ENCODE measurements at places on chromosomes 4 and X. TPM values are rescaled to one million over a fixed set of nuclear protein-coding genes. Genes with fewer than 3 reads are reported as not detected.

Gene ADRA2C
- 10.9 TPM for total RNA-seq

Gene CENPVL1
- total RNA-seq = not detected

Gene C4orf50
- not detected for total RNA-seq

Gene ERVMER34-1
- 0.71 TPM for total RNA-seq

Gene PSAPL1
- total RNA-seq = 0.32 TPM
